ENCODE measurements at places on chromosomes 7 and 10.
A peak's percentile ranks its signal among the peaks of the same experiment; 100 is the strongest.

DNA sequence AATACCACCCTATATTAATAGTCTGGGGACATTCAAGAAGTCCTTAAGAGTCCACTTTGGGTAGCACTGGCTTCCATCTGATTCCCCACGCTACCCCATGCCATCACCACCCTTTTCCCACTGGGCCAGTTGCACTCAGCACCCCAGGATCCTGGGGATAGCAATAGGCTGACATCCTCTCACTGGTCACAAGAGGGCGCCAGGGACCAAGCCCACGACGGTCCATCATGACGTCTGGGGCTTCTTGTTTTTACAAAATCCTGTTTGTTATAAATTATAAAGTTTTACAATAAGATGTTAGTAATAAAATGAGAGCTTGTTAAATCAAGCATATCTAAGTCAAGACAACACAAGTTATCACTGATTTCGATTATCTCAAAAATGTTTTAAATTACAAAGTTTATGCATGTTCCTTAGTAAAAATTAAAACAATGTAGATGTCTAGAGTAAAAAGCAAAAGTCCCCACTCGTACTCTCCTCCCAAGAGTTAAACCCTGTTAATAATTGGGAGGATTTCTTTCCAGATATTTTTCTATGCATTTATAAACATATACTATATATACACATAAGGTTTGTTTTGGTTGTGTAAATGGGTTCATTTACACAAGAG lies 15.4 kb downstream of the GPNMB start:
- DNase-seq: peak; percentile 78

DNA sequence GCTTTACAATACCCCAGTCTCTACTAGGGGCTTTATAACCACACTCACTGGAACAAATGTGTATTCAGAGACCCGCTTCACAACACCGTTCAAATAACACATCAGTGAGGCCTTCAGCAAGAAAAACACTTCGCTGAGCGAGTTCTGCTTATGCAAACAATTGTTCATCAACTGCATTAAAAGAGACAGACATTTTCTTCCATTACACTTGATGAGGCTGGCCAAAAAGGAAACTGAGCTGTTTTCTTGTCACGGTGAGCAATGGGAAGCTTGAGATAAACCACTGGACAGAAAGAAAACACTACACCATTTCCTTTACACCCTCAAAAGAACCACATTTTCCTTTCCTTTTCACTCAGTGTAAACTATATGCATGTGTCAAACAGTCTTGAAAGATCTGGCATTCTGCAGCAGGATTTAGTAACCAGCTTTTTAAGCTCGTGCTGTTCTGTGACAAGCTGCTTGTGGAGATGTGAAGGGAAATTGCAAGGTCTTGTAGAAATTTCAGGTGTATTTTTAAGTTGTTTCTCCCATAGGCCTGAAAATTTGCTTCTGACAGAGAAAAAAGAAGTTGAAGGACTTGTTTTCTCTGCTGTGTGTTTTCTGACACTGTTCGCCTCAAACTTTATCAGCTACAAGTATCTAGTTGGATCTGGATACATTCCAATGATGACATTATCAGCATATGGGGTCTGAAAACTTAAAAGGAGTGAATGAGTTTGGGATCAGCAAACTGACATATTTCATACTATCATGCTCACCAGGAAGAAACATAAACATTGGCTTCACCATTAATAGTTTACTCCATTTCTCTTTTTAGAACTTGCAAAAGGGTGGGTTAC lies 693.1 kb downstream of the PARD3 start:
- DNase-seq: no peak

GRCh38 chr7:126177782-126178181 lies 1075.0 kb downstream of the GRM8 start:
- no peak for DNase-seq

- DNase-seq: no peak
Observed at GRCh38 chr7:115952832-115953231, 77.7 kb downstream of the TFEC start.

DNA sequence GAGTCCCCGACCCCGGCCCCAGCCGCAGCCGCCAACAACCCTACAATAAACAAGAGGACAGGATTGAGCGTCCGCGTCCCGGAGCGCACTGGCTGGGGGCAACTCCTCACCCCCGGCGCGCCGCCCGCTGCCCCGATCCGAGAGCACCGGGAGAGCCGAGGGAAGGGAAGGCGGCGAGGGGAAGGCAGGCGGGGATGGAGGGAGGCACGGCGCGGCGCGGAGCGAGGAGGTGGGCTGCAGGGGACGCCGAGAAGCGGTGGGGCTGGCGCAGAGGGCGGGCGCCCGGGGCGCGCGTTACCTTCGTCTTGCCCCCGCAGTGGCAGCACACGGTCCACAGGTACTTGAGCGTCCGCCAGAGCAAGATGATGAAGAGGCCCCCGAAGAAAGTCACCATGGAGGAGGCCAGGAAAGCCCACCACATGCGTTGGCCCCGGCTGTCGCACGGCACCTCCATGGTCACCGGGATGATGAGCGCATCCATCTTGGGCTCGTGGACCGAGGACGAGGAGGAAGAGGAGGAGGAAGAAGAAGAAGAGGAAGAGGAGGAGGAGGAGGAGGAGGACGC lies 559 bp downstream of the KCNMA1 start:
- DNase-seq: no peak

DNA sequence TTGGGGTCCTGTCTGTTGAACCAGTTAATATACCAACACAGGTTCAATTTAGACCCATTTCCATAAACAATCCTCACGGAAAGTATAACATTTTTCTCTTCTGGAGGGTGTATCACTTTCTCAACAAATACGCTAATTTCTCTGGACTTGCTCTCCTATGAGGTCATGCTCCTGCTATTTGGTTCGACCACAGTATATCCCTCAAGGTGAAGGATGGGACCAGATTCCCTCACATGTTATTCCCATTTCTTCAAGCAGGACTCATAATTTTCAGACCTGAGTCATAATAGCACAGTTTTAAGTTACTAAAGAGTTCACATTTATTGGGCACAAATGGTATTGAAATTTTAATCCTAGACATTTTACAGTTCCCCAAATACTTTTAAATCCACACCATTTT lies 57.2 kb downstream of the ADAM12 start:
- DNase-seq: no peak

DNA sequence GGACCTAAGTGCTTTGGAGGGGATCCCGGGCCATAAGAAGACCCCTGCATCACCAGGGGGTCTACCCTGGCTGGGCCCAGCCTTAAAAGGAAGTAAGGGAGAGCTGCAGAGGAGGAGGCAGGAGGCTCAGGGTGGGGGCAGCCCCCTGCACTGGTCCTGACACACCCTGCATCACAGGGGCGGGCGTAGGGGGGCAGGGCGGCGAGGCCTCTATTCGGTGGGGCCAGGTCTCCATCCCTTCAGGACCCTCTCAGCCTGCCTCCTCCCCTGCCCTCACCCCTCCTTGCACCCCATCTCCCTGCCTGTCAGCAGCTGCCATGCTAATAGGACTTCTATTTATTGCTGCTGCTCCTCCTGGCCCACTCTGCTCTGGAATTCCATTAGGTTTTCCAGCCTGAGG lies 101.4 kb downstream of the C10orf105 start:
- DNase-seq: no peak

DNA sequence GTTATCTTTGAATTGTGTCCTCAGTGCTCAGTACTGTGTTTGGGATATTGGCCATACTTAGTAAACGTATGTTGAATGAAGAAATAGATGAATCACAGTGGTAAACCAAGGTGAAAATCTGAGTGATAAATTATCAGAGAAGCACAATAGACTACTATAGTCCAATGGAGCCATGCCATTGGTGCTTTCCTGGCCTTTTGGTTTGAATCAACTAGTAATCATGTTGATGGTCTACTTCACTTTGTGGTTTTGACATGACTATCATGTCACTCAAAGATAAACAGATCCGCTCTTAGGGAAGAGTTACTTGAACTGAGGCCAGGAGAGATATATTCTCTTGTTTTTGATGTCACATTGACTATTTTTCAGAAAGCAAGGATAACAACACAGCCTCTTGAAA lies 86.1 kb upstream of the IGFBP3 start:
- DNase-seq: no peak

GRCh38 chr10:114766470-114766869 lies 55.1 kb upstream of the FHIP2A start:
- no peak for DNase-seq

GRCh38 chr7:112143582-112143981 lies 62.6 kb downstream of the DOCK4 start:
- DNase-seq: no peak

DNA sequence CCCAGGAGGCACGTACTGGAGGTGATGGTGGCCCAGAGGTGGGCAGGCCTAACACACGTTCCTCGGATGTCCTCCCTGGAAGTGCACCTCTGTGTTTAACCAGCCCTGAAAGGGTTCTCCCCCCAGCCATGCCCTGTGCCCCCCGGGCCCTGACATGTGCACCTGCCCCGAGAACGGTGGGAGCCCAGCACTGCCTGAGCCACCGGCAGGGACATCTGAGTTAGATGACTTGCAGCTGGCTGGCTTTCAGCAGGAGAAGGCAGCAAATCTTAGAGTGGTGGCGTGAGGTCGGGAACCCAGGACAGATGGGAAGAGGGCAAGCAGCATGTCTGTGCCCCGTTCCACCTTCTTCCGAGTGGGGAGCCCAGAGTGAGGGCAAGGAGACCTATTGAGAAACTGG lies 291.8 kb downstream of the TCERG1L start:
- no peak for DNase-seq

DNA sequence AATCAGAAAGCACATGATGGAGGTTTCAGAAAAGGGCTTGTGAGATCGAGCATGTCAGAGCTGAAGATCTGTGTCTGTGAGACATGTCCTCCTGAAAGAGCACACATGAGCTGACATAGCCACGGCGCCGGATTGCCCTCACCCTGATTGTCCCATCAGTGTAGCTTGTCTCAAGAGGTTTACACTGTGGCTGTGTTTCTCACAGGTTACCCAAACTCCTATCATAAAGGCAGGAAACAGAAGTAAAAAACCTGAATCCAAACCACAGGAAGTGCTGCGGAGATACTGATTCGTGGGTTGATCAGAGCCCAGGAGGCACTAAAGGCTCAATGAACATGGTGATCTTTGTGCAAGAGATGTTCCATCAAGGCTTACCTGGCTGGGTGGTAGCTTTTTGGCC lies 3.9 kb upstream of the ATP6V0E2 start:
- DNase-seq: no peak

GRCh38 chr7:22469371-22470143 lies 30.4 kb downstream of the STEAP1B start:
- DNase-seq: no peak

DNA sequence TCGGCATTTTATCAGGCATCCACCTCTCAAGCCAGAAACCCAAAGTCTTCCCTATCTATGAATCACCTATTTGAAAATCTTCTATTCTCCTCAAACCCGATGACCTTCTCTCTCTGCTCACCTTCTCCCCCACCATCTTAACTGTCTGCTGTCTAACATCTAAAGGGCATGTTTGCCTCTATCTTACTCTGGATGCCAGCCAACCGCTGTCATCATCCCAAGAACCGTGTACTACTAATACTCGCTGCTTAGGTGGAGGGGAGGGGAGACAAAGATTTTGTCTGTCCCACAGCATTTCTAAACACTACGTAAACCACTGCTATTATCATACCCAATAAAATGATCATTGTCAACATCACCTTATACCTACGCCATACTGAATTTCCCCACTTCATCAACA lies 29.5 kb downstream of the PAXIP1 start:
- no peak for DNase-seq

DNA sequence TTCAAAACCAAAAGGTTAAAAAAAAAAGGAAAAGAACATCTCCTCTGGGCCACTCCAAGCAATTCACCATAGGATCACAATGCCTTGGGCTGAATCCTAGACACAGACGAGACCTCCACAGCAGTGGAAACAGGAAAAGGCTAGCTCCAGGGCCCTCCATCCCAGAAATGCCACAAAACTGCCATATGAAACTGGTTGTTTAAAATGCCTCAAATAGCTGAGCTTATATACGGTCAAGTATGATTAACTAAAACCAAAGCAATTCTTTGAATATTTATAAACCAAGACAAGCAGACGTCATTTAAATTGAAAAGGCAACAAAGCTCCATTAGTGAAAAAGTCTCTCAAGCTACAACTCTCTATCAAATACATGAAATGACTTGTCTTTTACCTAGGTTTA lies 63.1 kb downstream of the DOCK4 start:
- DNase-seq: no peak

GRCh38 chr10:129360046-129360445 lies 107.0 kb upstream of the MGMT start:
- no peak for DNase-seq

DNA sequence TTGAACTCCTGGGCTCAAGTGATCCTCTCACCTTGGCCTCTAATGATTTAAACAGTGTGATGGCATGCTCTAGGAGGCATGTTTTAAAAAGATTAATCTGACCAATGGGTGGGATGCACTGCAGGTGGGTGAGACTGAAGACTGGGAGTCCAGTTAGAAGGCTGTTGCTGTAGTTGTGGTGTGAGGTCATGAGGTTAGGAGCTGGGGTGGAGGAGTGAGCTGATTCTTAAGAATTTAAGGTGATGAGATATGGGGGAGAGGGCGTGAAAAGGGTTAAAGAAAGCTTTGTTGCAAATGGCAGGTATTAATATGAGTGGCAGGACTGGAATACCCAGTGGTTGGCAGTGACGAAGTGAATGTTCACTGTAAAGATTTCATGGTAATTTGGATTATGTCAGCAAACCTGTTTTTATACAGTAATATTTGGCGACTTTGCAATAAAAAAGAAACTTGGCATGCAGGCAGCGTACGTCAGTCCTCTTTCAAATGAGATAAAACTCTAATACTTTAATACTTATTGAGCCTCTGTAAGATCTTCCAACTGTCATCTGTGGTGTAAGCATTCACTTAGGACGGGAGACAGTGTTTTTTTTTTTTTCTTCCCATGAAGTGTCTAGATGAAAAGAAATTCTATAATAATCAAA lies 72.8 kb upstream of the MTPN start:
- DNase-seq: no peak

DNA sequence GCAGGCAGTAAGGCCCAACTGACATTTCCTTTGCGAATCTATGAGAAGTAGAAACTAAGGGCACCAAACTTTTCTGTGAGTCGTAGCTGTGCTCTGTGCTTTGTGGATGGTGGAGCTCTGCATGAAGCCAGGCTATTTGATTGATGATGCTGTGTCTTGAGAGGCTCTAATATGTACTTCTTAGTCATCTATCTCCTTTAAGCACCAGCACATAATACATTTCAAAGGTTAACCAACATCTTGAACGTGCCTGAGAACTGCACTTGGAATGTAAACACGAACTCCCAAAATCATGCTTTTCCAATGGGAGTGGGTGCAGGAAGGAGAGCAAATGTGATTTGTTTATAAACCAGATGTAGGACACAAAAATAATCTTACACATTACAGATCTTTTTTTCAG lies 411.6 kb downstream of the PARD3 start:
- DNase-seq: no peak

- DNase-seq: no peak
Observed at GRCh38 chr10:114623661-114624294, 34.3 kb downstream of the ABLIM1 start.

- DNase-seq: no peak
Observed at GRCh38 chr10:14416308-14416700, 85.6 kb upstream of the FRMD4A start.

DNA sequence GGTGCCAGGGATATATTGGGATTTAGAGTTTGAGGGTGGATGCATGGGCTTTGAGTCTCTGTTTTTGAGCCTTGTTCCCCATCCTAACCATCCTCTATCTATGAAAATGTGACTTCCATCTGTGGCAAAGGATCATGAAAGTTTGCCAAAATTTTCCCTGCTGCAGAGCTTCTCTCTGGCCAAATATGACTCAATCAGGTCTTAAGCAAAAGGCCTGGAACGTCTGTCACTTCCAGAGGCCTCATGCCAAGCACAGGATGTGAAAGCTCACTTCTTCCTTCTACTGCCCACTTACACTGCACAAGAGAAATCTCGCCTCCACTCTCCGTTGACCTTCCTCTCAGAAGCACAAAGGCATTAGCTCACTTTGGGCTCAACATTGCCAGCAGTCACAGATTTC lies 696.9 kb upstream of the NRP1 start:
- no peak for DNase-seq

All from activated CD8-positive, alpha-beta memory T cell treated with anti-CD3 and anti-CD28 coated beads, Interleukin-2, amount 50 U/mL, for 48 hours (primary cell).